Substantia nigra (tissue), 51 donors: ENCODE measurements at places on chromosomes 6 and 20.
A peak's percentile ranks its signal among the peaks of the same experiment; 100 is the strongest.

GRCh38 chr20:55882910-55883309 is 122.4 kb downstream of the CBLN4 start:
- DNase-seq = no peak

- DNase-seq = peak; percentile 65
Measured at GRCh38 chr20:31968291-31969126, 558 bp downstream of the XKR7 start.

DNA sequence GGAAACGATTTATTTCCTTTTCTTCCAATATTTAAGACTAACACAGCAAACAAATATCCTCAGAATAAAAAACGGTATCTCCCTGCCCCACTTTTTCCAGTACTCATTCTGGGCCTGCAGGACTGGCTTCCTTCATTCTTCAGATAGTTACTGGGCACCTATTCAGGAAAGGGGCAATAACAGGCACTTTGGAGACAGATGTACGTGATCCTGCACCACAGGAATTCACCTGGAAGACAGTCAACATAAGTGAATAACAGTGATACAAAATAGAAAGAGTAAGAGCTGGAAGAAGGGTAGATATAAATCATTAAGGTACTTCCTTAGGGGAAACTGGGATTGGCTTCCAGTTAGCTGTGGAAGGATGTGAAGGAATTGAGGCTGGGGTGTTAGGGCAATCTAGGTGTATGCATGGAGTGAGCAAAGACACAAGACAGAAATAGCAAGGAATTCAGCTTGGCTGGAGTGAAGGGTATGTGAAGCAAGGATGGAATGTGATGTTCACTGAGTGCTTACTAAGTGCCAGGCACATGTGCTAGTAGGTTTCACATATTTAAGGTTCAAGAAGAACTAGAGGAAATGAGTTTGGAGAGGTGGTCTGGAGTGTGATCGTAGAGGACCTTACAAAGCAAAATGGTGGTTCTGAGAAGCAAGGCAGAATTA is 49.3 kb upstream of the FAM83C start:
- DNase-seq = no peak

GRCh38 chr6:129534926-129535325 is 175.1 kb downstream of the ARHGAP18 start:
- no peak for DNase-seq

- DNase-seq = no peak
Measured at GRCh38 chr6:12593771-12594529, 122.6 kb upstream of the PHACTR1 start.
